Stimulated activated CD8-positive, alpha-beta memory T cell treated with anti-CD3 and anti-CD28 coated beads, Interleukin-4, amount 100 ng/mL, for 4 hours (primary cell): ENCODE measurements at places on chromosomes 2 and 18.

GRCh38 chr2:96584017-96584416 lies 47.5 kb downstream of the ARID5A start:
- no peak for DNase-seq

DNA sequence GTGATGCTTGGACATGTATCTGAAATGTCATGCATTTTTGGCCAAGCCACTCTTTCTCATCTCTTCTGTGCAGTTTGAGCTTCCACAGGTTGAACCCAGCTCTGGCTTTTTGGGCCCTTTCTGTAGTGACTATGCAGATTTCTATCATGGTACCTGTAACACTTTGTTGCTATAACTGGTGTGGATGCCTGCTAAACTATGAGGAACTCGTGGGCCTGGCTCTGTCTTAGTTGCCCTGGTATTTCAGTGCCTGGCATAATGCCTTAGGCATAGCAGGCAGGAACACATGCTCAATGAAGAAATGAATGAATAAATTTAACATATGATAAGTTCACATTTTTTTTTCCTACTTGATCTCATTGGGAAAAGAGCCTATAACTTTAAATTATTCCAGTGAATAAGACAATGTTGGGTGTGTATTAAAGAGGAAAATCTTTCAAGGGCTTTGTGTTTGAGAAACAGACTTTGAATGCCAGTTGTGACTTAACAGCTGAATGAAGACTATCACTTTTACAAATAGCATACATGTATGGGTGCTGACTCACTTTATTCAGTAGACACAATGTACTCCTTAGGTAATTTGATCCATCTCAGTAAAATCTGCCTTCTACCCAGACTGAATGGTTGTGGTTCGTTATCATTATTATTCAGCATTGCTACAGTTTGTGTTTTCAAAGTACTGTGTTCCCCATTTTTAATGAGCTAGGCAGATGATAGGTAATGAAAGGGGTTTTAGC lies 86.4 kb upstream of the MAP4K3 start:
- DNase-seq = no peak

DNA sequence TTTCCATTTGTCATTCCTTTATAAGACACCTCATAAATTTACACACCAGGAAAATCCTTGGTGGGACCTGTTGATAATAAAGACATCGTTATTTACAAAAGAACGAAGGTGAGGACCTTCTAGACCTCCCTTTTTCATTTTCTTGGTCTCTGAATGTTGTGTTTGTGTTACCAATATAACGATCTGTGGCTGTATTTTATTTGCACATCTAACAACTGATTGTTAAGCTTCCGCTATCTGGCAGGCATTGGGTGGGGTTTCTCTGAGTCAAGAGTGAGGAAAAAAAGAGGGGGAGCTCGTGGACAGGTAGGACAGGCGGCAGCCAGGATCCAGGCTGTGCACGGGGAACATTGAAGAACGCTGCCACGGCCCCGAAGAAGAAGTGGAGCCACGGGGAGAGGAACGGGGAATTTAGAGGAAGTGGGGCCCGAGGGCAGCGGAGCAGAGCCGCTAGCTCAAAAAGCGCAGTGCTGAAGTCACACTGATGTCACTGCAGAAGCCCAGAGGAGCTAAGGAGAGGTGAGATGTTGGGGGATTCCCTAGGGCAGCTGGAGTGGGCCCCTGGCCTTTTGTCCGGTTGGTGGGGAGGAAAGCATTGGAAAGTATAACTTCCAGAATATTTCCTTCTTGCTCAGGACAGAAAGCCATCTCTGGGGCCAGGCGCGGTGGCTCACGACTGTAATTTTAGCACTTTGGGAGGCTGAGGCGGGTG lies 20.9 kb upstream of the DNMT3A start:
- DNase-seq = no peak

DNA sequence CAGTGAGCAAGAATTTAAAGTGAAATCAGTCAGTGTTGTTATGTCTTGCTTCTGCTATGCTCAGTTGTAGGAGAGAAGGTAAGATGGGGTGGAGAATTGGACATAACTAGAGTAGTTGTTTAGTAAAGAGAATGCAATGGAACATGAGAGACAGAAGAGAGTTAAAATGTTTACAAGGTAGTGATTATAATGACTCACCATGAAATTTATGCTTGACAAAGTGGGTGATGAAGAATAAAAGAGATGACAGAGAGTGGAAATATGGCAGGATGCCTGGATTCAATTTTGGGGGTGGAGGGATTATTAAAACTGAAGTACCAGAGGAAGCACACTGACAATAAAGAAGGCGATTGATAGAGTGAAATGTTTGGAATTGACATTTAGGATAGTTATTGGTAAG lies 10.6 kb downstream of the SCG2 start:
- DNase-seq = no peak

DNA sequence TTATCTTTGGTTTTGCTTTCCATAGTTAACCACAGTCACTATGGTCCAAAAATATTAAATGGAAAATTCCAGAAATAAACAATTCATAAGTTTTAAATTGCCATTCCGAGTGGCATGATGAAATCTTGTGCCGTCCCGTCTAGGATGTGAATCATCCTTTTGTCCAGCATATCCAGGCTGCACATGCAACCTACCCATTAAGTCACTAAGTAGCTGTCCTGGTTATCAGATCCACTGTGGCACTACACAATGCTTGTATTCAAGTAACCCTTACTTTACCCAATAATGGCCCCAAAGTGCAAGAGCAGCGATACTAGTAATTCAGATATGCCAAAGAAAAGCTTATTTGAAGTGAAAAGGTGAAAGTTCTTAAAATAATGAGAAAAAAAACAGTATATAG lies 10.7 kb downstream of the USP34 start:
- no peak for DNase-seq

DNA sequence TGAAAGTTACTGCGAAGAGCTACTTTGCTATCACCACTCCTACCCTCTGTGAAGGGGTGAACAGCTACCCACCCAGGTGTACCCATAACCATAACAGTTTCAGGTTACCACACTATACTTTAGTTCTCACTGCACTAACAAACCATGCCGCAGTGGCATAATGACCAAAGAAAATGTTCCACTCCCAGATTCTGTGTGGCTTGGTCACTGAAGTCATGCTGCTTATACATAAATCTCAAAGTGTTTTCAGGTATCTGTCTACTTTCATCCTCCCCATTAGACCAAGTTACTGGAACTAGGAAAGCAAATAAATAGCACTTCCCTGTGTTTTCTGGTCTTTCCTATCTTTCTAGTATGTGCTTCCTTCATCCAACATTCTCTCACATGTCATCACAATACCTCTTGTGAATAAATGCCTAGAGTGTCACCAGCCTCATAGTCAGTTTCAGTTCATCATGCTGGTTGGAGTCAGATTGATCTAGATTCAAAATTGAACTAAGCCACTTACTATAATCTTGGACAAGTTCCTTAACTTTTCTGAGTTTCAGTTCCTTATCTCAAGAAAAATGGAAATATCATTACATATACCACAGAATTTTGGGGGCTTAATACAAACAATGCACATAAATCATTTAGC lies 293.6 kb downstream of the FSIP2 start:
- no peak for DNase-seq

DNA sequence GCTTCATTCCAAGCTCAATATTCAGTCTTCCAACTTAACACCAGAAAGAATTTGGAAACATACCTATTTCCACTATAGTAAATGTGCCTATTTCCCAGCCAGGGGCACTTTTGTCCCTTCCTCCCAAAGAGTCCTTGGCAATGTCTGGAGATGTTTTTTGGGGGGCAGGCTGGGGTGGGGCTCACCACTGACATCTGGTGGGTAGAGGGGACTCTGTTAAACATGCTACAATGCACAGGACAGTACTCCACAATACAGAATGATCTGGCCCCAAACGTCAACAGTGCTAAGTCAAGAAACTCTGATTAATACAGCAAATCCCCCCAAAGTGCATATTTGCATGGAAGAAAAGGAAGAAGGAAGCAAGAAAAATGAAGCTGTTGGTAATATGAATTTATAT lies 61.7 kb downstream of the SMIM21 start:
- DNase-seq = no peak

GRCh38 chr2:32688541-32688940 lies 60.7 kb downstream of the TTC27 start:
- DNase-seq = no peak

- no peak for DNase-seq
Observed at GRCh38 chr2:1588978-1589621, 155.2 kb downstream of the PXDN start.

DNA sequence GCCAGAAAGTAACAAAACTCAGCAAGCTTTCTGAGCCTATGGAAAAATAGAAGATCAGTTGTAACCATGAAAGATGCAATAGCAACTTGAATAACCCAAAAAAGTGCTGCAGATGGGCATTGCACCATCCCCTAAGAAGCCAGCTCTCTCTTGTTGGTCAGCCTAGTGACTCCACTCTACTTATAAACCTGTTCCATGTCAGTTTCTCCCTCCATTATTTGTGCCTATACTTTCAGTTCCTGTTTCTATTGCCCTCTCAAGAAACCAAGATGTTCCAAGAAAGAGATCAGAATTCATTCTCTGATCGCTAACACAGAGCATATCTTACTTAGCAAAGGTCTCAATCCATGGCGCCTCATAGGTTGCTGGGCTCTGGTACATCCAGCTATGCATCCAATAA lies 170.3 kb upstream of the MAP2 start:
- no peak for DNase-seq

DNA sequence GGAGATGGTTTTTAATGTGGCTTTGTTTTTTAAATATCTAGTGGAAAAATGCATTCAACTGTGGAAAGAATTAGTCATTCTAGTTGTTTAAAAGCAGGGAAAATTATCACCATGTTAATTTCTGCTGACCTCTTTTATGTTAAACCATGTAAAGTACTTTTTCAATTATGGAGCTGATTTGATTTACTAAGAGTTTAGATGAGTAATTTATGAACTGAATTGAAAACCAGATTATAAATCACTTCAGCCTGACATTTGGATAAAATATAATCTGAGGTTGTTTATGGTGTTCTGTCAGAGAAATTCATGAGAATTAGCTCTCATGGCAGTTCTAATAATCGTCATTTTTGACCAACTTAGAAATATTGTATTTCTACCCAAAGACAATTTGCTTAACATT lies 11.6 kb downstream of the ITGA4 start:
- no peak for DNase-seq

DNA sequence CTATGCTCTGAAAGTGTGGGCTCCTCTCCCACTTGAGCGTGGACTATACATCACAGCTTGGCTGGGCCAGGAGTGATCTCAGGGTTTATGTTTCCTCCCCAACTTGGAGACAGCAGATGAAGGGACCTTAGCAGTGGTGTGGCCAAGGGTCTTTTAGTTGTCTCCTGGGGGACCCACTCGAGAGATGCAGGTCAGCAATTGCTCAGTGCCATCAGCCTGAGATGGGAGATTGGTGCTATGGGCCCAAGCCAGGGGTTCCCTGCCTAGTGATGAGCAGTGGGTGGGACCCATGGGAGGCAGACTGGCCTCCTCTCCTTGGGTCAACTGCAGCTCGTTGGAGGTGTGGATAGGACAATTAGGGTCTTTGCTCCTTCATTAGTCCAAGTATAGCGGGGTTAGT lies 510.5 kb upstream of the FSHR start:
- DNase-seq = no peak

DNA sequence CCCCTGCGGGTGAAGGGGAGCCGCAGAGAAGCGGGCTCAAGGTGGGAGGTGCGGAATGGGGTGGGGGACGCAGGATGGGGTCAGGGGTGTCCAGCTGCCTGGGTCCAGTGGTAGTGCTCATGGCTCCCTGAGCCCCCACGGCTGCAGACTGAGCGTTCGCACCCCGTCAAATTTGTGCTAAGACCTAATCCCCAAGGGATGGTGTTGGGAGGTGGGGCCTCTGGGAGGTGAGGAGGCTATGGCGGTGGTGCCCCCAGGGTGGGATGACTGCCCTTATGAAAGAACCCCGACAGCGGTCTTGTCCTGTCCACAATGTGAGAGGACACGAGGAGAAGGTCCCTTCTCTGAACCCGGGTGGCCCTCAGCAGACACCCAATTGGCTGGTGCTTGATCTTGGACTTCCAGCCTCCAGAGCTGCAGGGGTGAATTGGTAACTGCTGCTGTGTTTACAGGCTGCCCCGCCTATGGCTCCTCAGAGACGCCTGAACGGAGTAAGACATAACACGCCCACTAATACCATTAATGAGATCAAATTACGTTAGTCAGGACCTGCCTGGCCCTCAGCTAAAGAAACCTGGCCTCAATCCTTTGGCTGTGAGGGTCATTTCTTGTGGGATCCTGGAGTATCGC lies 42.6 kb downstream of the PXDN start:
- DNase-seq = no peak

- no peak for DNase-seq
Observed at GRCh38 chr2:232870766-232871371, 805 bp downstream of the SNORC start.

GRCh38 chr2:145854039-145854755 lies 1334.3 kb upstream of the ZEB2 start:
- no peak for DNase-seq

DNA sequence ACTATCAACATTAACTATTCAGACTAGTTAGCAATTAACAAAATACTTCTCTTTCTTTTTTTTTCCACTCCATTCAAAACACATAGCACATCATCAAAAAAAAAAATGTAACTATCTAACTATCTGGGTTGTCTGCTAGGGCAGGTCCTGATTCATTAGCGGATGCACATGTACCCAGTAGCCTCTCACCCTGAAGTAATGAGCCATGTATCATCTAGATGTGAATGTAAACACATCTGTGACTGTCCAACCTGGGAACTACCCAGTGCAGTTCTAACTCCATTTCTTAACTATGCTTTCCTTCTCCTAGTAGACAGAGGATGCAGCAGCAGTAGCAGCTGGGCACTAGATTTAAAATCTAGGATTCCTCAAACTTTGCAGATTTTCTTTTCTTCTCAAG lies 183.1 kb upstream of the PIK3C3 start:
- no peak for DNase-seq
